Dermis microvascular lymphatic vessel endothelial cell (primary cell): ENCODE measurements at places on chromosomes 1 and 21.

GRCh38 chr1:50106095-50106761 is 2.5 kb upstream of the ELAVL4 start:
- DNase-seq = no peak

- DNase-seq = no peak
These were observed at the start of gene NFIA for GRCh38 chr1:61082311-61083012. NFIA (plus strand) TSS chr1:61082561.

DNA sequence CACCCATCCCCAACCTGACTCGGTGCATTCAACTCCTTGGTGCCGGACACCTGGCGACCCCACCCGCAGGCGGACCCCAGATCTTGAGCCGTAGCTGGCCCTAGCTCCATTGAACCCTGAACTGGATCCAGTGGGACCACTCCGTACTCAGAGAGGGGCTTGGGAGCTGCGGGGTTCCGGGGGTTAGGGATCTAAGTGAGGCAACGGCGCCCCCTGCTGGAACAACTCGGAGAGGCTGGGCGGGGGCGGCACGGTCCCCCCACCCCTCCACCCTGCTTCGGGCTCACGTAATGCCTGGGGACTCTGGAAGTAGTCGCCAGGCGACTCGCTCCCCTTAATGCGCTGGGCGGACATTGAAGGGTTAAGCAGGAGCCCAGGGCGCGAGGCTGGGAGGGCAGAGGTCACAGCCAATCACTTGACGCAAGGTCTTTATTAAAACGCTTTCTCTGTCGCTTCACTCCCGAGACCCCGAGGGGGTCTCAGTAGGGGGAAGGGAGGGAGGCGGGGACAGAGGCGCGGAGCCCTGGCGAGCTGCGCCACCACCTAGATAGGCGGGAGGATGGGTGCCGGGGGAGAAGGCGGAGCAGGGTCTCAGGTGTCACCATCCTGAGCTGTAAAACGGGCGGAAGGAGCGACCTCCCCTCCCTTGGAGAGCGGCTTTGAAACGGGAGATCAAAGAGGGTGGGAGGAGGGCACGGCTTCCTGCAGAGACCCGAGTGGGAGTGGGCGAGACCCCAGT is 704 bp upstream of the CRABP2 start:
- DNase-seq = peak; percentile 53

DNA sequence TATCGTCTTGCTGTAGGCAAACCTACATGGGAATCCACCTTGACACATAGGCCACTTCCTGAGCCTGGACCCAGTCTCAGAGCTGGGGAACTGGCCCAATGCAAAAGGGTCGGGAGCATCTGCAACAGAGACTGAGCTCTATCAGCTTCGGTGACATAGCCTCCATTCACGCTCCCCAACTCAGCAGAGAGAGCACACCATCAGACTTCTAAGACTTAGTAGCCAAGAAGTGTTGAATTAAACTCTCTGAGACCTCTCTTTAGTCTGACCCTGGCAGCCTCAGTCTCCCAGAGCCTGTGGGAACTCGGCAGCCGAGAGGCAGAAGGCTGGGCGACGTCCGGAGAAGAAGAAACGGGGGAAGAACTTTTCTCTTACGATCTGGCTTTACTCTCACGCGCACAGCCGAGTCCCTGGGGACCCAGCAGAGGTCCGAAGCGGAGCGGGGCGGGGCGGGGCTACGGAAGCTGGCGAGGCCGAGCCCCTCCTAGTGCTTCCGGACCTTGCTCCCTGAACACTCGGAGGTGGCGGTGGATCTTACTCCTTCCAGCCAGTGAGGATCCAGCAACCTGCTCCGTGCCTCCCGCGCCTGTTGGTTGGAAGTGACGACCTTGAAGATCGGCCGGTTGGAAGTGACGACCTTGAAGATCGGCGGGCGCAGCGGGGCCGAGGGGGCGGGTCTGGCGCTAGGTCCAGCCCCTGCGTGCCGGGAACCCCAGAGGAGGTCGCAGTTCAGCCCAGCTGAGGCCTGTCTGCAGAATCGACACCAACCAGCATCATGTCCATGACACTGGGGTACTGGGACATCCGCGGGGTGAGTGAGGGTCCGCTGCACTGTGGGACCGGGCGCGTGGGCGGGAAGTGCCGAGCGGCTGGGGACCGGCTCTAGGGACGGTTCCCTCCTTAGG is at the start of gene GSTM4:
TSS of gene GSTM4 (plus strand) at position 485 of the 905 bp plus-strand sequence. CDS start at position 776, 291 bp downstream.
- DNase-seq = no peak

GRCh38 chr1:99525331-99525730 is 120.6 kb upstream of the PALMD start:
- no peak for DNase-seq

DNA sequence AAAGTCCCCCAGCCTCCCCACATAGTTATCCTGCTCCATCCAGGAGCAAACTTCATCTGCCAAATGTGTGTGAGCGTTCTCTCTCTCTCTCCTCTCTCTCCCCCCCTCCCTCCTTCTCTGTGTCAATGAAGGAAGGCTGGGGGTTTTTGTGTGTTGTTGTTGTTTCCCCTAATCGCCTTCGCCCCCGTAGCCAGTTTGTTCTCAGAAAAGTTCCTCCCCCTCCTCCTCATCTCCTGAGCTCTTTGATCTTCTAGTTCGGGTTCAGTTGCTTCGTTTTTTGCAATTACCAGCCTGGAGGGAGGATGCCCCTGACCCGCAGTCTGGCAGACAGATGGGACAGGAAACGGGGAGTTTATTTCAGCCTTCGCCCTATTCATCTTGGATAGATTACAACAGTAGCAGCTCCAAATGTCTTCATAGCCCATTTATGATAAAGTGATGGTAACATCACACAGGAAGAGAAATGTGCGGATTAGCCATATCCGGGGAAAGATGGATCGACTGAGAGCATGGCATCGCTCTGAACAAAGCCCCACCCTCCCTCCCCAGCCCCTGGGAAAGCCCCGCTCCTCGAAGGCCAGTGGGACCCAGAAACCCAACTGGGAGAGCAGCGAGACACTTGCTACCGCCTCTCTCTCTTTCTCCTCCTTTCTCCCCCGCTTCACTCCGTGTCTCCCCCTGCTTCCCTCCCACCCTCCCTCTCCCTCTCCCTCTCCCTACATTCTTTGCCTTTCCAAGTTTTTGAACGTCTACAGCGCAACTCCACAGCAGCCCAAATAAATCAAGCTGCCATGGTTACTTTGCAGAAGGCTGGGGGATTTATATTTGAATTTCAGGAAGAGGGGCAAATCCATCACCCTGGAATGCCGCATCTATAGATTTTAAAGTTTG is 139.7 kb upstream of the ARHGEF16 start:
- DNase-seq = no peak

DNA sequence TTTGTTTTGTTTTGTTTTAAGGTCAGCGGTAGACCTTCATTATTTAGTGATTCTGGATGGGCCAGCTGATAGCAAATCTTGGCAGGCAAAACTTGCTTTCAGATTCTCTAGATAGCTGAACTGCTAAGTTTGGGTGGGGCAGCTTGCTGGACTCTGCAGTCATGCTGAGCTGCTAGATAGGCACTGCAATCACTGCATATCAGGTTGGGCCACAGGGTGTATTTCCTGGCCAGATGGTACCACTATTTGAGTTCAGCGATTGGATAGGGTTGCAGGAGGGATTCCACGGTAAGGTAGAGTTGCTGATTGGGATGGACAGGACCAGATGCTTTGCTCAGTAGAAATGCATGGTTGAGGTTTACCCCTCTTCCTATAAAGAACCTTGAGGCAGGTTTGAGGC is 579.3 kb upstream of the ADGRL4 start:
- no peak for DNase-seq

- DNase-seq = no peak
These were observed 6.6 kb downstream of the SKI start for GRCh38 chr1:2234762-2235113.

DNA sequence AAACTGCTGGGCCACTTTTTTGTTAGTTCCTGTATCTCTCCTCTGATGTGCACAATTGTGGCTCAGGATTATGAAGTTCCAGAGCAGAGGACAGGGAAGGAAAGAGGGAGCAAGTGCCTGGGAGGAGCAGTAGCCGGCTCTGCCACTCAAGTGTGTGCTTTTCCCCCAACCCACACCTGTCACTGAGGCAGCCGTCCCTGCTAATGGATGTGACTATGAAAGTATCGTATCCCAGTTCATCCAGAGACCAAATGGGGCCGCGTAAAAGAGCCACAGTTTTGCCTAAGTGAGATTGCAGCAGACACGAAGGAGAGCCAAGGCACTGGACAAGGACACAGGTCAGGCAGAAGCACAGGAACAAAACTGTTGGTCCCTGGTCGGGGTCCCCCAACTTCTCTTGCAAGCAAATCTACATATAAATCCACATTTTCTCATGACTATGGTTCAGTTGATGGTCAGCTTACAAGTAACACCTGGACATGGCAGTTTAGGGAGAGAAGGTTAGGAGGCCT is 204.7 kb downstream of the RHOU start:
- DNase-seq = no peak

GRCh38 chr1:9061252-9061960 is 8.0 kb downstream of the SLC2A5 start:
- no peak for DNase-seq
